ENCODE measurements at places on chromosomes 4 and X.

DNA sequence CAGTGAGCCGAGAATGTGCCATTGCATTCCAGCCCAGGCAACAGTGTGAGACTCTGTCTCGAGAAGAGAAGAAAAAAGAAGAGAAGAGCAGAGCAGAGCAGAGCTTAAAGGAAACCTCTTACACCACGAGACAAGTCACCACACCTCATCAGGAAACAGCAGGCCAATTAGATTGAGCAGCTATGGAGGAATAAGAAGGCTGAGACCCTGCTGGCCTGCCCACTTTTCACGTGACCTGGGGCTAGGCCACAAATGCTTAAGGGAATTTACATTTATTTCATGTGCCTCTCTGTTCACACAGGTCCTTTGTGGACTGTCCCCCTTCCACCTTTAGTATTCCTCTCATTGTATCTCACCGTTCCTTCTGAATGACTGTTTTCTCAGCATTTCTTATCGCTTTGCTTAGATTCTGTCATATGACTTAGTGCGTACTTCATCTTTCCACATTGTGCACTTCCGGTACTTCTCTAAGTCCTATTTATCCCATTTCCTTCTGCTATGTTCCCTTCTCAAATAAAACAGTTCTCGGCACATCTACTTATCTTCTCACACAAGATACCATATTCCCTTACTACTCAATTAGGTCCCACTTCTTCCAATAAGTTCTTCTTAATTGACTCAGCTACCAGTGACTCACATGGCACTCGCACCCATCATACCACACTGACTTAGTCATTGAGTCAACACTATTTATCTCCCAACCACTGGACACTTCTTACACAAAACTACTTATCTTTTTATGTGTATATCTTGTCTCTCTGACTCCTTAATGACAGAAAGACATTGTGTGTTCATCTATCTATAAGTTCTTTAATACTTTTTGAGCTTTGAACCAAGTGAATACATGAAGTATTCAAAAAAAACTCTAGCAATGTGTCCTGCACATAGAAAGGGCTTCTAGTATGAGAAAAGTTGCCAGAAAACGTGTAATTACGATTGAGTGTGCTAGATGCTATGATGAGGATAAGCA lies 11.0 kb downstream of the CUL4B start:
- no peak for DNase-seq

GRCh38 chr4:184994010-184994622 lies 24.2 kb upstream of the HELT start:
- DNase-seq: no peak

DNA sequence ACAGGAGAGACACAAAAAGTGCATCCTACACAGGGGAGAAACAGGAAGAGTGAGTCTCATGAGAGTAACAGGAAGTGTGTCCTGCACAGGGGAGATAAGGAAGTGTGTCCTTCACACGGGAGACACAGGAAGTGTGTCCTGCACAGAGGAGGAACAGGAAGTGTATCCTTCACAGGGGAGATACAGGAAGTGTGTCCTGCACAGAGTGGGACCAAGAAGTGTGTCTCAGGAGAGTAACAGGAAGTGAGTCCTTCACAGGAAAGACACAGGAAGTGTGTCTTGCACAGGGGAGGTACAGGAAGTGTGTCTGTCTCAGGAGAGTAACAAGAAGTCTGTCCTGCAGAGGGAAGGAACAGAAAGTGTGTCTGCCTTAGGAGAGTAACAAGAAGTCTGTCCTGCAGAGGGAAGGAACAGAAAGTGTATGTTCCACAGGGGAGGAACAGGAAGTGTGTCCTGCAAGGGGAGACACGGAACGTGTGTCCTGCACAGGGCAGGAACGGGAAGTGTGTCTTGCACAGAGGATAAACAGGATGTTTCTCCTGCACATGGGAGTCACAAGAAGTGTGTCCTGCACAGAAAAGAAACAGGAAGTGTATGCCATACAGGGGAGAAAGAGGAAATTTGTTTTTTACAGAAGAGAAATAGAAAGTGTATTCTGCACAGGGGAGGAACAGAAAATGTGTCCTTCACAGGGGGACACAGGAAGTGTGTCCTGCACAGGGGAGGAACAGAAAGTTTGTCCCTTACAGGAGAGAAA lies 102.0 kb downstream of the ARSF start:
- no peak for DNase-seq

GRCh38 chrX:55907968-55908607 lies 190.5 kb downstream of the RRAGB start:
- DNase-seq: no peak

DNA sequence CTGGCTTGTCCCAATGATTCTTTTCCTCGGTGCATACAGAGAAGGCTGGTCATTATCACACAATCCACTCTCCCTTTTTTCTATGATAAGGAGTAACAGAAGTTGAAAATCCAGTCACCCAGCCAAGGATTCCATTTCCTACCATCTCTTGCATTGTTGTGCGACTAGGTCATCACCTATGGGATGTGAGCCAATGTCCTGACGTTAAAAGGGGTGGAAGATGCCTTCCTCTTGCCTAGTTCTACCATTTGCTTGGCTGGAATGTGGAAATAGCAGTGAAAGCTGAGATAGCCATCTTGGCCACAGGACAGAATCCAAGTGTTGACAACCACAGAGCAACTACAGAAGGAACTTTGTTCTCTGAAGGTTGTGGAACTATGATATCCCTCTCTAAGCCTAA lies 132.2 kb upstream of the KIT start:
- no peak for DNase-seq

- DNase-seq: no peak
These were observed 152.1 kb upstream of the MED14 start for GRCh38 chrX:40887476-40887875.

- DNase-seq: peak; percentile 39
These were observed 441 bp downstream of the SLC9B2 start for GRCh38 chr4:103075894-103076746.

GRCh38 chrX:150954951-150955350 lies 28.2 kb upstream of the HMGB3 start:
- DNase-seq: no peak

DNA sequence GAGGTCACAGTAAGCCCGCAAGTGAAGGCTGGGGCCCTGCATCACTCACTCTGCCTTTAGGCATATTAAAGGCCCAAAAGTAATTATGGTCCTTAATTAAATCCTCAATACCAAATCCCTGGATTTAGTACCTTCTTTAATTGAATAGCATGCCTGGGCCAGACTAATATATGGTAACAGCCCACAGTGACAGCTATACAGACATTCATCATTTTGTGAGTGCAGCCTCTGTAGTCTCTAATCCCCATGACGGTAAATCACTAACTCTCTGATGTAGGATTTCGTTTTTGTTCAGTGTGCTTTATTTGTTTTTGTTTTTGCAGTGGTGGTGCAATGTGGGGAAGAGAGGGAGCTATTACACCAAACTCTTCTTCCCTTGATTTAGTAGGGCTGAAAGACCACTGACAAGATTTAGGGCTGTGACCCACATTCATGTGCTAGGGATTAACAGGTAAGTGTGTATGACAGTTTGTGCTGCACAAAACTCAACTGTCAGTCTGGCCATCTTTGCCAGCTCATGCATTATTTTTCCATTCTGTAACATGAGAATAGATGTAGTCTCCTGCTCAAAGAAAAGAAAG lies 60.6 kb upstream of the SLC39A8 start:
- DNase-seq: no peak

- DNase-seq: no peak
These were observed 75.1 kb downstream of the BANK1 start for GRCh38 chr4:101865501-101866062.

DNA sequence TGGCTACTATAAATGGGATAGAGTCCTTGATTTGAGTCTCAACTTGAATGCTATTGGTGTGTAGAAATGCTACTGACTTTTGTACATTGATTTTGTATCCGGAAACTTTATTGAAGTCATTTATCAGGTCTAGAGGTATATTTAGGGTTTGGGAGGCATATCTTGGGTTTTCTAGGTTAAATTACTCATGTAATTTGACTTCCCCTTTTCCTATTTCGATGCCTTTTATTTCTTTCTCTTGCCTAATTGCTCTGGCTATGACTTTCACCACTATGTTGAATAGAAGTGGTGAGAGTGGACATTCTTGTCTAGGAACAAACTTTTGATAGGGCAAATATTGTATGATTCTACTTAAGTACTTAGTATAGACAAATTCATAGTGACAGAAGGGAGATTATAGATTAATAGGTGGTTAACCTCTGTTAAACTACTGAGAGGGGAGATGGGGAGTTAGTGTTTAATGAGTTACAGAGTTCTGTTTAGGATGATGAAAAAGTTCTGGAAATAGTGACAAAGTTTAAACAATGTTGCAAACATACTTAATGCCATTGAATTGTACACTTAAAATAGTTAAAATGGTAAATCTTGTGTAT lies 22.8 kb upstream of the HSPA4L start:
- DNase-seq: no peak

DNA sequence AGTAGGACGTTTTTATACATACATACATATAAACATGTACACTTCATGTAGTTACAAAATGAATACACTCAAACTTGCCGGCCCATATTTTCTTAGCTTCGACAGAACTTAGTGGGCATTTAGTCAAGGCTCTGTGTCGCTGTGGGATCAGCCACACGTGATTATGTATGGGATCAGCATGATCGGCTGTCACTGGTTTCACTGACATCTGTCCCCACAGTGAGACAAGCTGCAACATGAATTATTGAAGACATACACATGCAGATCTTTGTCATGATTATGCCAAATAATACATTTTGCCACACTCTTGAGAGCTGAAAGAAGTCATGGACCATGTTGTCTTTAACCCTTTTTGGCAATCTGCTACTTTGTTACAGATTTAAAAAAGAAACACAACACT lies 38.2 kb upstream of the NAA11 start:
- no peak for DNase-seq

DNA sequence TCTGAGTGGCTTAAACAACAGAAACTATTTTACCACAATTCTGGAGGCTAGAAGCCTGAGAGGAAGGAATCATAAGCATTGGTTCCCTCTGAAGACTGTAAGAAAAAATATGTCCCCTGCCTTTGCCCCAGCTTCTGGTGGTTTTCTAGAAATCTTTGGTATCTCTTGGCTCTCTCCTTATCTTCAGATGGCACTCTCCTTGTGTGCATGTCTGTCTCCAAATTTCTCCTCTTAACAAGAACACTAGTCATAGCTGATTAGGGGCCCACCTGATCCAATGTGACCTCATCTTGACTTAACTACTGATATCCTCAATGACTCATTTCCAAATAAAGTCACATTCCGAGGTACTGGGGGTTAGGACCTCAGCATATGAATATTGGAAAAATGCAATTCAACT lies 635.0 kb upstream of the NR3C2 start:
- no peak for DNase-seq

GRCh38 chr4:62717154-62717553 lies 1517.0 kb downstream of the ADGRL3 start:
- no peak for DNase-seq

GRCh38 chrX:147699061-147699460 lies 212.7 kb upstream of the FMR1 start:
- DNase-seq: no peak

DNA sequence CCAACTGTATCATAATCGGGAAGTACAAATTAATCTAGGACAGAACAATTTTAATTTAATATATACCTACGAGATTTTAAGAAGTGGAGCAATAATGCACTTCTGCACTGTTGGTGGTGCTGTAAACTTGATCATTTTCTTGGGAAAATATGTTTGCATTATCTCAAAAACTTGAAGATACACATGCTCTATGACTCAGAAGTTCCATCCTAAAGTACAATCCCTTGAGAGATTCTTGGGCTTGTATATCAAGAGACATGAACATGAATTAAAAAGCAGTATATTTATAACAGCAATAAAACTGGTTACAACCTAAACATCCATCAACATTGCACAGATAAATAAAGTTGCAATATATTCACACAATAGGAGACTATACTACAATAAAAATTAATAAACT lies 168.8 kb downstream of the CLCN4 start:
- no peak for DNase-seq

GRCh38 chr4:15270201-15270600 lies 157.6 kb upstream of the C1QTNF7 start:
- no peak for DNase-seq

- no peak for DNase-seq
These were observed 23.9 kb downstream of the SLC39A8 start for GRCh38 chr4:102321260-102321995.

- no peak for DNase-seq
These were observed 35.8 kb downstream of the GPR82 start for GRCh38 chrX:41759817-41760216.

- no peak for DNase-seq
These were observed 64.7 kb downstream of the DHX15 start for GRCh38 chr4:24519649-24520048.

DNA sequence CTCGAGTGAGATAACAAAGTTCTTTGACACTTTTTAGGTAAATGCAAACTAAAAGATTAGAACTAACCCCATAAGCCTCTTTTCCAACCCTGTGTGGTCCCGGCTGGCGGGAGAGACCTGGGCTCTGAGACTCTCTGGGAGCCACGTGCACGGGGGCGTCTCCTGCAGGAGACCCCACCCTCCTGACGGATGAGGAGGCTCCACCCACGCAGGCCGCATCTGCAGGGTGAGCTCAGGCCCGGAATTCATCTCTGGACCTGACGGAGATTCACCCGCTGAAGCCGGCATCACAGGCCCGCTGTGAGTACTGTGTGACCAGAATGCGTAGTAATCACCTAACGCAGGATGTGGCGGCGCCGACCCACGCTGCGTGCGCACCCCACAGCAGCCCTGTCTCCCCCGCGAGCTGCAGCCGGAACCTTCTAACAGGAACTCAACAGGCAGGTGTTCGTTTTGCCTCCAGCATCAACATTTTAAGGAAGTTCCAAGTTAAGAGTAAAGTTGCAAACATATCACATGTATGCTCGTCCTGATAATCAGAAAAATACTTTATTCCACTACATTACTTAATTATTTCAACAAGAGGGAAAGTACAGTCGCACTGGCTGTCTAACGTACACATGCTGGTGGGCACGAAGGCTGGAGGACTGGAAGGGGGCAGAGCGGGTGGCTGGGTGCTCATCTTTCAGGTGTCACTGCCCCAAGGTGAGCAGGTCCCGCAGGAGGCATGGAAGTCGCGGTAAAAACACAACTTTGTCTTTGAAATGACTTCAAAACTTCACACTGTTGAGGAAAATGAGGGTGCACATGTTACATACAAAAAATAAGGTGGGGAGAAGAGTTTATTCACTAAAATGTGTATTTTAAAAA lies 44.5 kb downstream of the FGFRL1 start:
- peak; percentile 61 for DNase-seq

DNA sequence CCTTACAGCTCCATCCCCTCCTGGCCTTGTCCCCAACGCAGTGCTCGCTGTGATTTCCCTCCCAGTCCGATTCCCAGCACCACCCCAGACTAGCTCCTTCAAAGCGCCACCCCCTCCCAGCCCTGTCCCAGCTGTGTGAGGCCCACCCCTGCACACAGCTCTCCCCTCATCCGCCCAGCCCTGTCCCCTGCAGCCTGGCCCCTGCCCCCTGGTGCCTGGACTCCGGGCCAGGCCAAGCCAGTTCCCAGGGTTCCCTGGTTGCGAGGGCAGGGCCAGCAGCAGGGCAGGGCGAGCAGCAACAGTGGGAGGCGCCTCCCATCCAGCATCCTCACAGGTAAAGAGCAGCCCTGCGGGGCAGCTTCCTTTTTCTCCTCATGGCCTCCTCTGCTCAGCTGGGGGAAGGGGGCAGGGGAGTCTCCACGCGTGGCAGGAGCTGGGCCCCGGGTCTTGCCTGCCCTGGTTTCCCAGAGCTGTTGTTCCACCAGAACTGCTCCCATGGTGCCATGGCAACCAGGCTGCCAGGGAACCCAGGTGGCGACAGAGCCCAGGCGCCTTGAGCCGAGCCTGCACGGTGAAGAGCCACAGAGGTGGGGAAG lies 24.8 kb downstream of the IQSEC2 start:
- DNase-seq: no peak

Data from stimulated activated CD8-positive, alpha-beta memory T cell treated with anti-CD3 and anti-CD28 coated beads, Interleukin-4, amount 100 ng/mL, for 4 hours (primary cell).